ENCODE measurements at places on chromosomes 13 and 19.

DNA sequence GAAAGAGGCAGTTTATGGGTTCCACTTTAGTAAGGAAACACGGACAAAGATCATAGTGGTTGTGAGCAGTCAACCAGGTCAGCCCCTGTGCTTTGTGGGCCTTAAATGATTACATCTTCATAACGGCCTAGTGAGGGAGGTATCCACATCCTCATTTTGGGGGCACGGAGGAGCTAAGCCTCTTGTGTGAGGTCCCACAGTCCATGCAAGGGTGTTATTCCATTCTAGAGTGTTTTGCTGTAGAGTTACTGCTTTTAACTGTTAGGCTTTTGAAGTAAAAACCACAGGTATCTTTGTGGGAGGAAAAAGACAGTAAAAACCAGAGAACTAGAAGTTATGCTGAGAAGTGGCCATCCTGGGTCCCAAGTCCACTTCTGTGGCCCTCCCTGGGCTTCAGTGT, 4.0 kb downstream of the NOP53 start:
- DNase-seq, result no peak

DNA sequence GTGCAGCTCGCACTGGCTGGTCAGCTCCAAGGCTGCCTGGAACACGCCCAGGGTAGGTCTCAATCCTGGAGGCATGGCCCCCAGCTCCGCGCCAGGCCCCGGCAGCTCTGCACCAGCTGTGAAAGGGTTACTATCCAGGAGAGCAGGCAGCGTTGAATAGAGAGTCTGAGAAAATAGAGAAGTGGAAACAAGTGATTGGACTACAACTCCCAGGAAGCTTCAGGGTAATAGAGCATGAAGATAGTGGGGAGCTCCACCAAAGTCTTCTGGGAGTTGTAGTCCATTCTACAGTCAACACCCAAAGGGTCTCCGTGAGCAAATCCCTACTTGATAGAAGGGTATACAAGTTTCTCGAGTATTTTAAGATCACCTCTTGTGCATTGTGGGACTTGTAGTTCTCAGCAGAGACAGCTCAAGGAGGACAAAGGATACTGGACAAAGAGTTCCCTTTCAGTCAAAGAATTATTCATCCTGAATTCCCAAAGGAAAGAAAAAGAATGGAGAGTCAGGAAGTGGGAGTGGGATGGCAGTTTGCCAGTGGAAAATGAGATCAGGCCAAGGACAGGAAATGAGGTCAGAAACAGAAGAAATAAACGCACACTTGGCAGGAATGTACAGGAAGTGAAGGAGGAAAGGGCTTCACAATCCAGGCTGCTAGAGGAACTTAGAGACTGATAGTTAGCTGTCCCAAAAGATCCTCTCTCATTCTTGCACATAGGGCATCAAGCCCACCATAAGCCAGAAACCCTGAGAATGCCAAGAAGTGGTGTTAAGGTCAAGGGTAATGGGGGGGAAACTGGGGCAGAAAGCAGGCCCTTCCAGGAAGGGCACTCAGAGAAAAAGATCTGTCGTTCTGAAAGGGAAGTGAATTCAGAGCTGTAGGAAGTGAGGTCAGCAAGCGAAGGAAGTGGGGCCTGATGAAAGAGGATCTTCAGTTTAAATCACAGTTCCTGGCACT, 5.5 kb upstream of the MAMSTR start:
- DNase-seq, result no peak

DNA sequence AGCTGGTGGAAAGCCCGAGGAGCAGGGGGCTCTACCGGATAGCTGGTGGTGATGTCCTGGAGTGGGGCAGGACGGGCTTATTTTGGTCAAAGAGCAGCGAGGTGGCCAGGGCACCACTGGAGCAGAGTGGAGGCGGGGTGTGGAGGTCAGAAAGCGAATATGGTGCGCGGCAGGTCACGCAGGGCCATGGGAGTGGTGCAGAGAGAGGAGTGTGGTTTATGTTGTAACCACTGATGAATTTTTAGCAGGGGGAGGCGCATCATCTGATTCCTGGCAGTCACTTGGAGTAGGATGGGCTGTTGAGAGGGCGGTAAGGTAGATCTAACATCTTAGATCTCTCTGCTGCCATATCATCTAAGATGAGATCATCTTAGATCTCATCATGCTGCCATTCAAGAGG, 1.4 kb upstream of the ZNF414 start:
- DNase-seq, result no peak

DNA sequence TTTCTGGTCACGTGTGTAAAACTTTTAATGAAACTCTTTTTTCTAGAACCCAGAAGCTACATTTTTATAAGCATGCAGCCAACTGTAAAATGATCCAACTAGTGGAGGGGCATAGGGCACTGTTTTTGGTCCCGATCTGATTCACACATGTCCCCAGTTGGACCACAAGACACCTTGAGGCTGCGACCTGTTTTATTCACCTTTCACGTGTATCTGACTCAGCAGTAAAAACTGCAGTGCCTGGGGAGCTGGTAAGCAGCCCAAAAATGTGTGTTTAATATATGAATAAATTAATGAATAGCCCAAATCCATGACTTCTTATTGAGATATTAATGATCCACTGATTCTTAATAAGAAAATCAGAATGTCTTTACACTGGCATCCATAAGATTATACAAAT, 140.4 kb downstream of the COL4A1 start:
- DNase-seq, result no peak

- DNase-seq, result no peak
Measured at GRCh38 chr19:38819231-38819920, 6.6 kb upstream of the LGALS4 start.

GRCh38 chr19:53389571-53389970, 5.4 kb upstream of the ZNF765 start:
- no peak for DNase-seq

DNA sequence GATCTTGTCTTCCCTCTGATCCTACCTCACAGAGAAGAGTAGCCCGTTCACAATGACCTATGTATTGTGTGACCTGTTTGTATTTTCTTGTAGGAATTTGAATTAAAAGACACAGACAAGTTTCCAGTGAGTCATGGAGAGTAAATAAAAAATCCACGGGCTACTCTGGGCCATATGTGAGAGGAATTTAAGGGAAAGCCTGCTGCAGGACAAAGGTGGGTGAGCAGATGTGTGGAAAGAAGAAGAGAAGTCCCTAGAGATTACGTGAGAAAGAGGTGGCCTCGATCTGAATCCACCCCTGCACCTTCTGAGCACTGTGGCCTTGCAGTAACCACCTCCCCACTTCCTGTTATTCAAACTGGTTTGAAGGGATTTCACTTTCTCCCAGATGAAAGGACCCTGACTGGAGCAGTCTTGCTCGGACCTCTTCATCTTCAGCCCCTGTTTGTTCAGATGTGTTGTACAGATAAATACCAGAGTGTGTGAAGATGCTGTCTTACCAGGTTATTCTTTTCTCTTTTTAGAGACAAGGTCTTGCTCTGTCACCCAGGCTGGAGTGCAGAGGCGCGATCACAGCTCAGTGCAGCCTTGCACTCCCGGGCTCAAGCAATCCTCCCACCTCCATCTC, 205.4 kb downstream of the PDS5B start:
- peak; percentile 6 for DNase-seq

GRCh38 chr19:1862424-1863327, 703 bp downstream of the KLF16 start:
- DNase-seq, result peak; percentile 55

DNA sequence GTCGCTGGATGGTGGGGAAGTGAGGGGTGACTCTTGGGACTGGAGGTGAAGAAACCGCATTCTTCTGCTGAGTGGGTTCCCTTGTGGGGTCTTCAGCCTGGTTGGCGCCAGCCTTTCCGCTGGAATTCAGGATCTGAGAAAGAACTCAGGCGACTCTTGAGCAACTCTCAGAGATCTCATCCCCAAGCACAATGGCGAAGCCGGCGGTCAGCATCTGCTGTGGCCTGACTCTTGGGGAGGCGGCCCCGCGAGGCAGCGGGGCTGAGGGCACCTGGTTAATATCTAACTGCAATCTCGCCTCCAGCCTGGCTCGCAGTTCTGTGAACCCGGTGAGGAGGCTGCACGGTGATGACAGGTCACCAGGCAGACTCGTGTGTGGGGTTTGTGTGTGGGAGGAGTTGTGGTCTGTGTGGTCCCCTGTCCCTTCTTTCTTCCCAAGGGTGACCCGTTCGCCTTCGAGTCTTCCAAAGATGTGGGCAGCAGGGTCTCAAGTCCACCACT, 883 bp downstream of the ZNF441 start:
- DNase-seq, result no peak

- no peak for DNase-seq
Measured at GRCh38 chr19:58010507-58010906, 7.9 kb upstream of the ZNF606 start.

DNA sequence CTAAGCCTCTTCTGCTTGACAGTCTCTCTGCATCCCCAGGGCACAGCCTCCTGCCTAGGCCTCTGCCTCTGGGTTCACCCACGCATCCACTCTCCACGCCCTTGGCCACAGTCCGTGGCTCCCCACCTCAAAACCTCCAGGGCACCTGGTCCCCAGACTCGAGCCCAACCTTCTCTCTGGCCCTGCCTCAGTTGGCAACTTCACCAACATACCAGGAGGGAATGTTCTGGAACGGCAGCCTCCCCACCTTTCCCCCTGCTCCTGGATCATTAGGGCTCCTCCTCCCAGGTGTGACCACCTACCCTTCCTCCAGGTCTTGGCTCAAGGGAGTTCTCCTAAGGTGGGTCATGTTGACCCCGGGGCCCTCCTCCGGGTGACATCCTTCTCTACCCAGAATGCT, 69.1 kb downstream of the SOX1 start:
- DNase-seq, result no peak

DNA sequence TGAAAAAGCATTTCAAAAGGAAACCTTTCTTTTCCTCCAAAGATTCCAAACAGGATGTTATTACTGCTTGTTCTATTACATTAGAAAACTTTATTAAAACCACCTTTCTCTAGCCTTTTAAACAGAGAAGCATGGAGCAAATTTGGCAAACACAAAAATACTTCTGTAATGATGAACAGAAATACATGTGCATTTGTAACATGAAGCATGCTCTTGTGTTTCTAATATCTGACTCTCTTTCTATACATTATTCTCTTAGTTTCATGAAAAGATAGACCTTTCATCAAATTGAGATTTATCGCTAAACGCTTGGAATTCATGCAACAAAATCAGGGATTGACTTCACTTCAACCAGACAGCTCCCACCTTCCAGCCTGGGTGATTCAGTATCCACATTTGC, 152.8 kb upstream of the IRS2 start:
- no peak for DNase-seq

DNA sequence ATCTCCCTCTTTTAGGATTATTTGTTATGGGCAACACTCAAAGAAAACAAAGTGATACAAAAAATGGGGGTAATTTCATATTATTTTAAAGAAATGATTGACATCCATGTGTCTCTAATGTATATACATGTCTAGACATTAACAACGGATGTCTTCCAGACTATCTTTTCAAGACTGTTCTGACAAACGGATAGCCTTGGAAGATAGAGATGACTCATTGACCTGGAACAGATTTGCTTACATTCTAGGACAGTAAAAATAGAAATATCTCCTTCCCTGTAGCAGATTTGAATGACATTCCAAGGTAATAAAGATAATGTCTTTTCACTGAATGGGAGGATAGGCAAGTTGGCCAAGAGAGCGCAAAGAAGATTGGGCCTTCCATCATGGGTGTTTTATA, 26.2 kb upstream of the SLITRK6 start:
- no peak for DNase-seq

DNA sequence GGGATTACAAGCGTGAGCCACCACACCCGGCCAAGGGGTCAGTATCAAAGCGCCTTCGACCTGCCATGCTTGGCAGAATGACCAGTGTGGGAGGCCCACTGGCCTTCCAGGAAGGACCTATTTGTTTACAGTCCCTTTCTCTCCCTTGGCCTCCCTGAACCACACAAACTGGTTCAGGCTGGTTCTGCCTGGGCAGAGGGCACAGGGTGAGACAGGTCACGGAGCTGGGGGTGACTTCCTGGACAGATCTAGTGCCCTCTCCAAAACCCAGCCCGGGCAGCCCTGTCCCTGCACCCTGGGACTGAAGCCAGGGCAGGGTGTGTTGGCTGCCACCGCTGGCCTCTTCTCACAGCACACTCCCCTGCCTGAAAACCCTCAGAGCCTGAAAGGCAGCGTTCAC, 11.3 kb downstream of the PLEKHF1 start:
- DNase-seq, result no peak

DNA sequence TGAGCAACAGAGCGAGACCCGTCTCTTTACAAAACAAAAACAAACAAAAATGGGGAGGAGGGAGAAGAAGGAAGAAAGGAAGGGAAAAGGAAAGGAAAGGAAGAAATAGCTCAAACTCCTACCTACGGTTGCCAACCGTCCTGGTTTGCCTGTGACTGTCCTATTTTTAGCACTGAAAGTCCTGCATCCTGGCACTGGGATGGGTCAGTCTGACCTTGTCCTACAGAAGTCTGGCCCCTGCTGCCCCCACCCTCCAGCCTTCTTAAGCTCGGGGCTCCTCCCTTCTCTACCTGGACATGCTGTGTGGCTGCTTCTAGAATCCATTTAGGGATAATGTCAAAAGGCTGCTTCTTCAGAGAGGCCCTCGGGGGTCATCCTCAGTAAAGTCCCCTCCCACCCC, 1.2 kb upstream of the STXBP2 start:
- no peak for DNase-seq

DNA sequence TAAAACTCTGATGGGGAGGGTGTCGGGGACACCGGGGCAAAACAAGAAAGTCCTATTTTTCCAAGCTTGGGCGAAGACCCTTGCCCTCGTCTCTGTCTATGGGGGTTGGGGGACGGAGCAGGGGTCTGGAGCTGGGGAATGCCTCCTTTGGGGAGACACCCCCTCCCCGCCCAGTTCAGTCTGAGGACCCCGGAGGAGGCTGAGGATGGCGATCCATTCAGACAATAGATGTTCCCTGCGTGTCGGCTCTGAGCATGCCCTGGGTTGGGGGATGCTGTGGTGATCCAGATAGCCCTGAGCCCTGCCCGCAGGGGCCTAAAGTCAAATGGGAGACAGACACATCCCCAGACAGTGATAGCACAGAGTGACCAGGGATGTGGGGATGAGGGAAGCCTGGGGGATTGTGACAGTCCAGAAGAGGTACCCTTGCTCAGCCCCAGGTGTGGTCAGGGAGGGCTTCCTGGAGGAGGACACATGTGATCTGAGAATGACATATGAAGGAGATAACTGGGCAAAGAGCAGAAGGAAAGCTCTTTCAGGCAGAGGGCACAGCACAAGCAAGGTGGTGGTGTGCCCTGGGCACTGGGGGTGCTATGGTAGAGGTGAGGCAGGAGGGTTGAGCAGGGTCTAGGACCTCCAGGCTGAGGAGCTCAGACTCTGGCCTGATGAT, 9.1 kb downstream of the LRFN3 start:
- no peak for DNase-seq

GRCh38 chr19:5503598-5503997, 48.4 kb downstream of the ZNRF4 start:
- DNase-seq, result no peak

- no peak for DNase-seq
Measured at GRCh38 chr19:16327911-16328823, 3.5 kb downstream of the KLF2 start.

DNA sequence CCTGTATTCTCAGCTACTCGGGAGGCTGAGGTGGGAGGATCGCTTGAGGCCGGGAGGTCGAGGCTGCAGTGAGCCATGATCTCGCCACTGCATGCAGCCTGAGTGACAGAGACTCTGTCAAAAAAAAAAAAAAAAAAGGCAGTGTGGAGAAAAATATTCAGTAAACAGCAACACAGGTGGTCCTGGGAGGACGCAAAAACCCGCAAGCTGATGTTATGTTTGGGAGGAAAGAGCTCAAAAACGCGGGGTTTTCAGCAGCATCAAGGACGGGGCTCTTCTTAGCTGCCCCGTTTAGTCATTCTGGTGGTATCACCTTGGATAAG, 599 bp upstream of the ZNF784 start:
- no peak for DNase-seq
